ENCODE measurements at places on chromosomes 6 and 20.

- no peak for DNase-seq
These were observed 498.3 kb upstream of the SULF2 start for GRCh38 chr20:48283470-48284110.

DNA sequence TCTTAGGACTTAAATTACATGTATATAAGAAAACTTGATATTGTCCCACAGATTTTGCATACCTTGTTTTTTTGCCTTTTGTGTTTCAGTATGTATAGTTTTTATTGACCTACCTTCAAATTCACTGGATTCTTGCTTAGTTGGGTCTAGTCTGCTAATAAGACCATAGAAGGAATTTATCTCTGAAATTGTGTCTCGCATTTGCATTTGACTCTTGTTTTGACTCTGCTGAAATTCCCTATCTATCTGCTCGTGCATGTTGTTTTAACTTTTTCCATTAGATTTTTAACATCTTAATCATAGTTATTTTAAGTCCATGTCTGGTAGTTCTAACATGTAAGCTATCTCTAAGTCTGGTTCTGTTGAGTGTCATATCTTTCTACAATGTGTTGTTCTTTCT lies 163.9 kb downstream of the SCP2D1 start:
- DNase-seq, result no peak

- no peak for DNase-seq
These were observed 404.1 kb upstream of the ID4 start for GRCh38 chr6:19432966-19433498.

DNA sequence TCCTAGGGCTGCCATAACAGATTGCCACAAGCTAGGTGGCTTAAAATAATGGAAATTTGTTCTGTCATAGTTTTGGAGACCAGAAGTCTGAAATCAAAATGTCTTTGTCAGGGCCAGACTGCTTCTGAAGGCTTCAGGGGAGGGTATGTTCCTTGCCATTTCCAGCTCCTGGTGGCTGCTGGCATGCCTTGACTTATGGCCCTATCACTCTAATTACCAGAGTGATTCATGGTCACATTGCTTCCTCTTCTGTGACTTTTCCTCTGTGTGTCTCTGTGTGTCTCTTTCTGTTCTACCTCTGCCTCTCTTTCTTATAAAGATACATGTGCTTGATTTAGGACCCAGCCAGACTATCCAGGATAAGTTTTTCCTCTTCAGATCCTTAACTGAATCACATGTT lies 635.2 kb upstream of the IMPG1 start:
- no peak for DNase-seq

- DNase-seq, result peak; percentile 5
These were observed 1.3 kb downstream of the CD24 start for GRCh38 chr6:106973018-106973835.

DNA sequence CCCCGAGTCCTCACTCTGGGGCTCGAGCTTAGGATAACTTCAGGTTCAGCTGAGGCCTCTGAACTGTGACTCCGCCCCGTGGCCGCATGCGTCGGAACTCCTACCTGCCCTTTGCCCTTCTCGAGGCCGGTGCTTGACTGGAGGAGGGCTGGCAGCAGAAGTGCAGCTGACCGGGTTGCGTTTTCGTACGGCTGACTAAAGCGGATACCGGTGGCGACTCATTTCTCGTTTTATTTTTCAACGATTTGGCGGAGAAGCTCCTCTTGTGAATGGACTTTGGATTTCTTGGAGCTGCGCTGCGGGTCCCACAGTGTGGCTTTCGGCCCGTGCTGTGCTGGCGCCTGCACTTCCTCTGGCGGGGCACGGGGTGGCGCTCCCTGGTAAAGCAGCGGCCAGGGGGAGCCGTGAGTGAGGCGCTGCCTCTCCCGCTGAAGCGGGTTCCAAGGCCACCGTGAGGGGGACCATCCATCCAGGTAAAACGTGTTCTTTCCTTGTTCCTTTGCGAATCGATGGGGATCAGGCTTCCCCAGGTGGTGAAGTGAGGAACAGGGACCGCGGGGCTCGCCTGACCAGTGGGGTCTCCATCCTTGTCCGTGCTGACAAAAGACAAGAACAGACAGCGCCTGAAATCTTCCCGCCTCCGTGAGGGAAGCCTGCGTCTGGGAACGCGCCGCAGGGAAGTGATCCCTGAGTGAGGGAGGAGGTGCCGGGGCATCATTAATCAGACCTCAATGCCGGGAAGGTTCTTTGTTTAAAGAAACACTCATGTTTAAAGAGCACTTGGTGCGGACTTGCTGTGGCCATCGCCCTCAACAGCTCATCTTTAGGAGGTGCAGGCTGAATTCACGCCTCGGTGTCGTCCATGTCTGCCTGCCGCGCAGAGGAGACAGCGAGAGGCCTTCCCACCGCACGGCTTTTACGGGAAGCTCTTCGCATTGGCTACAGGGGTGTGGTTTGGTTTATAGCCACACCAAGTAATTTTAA lies 38.8 kb downstream of the ERMARD start:
- DNase-seq, result peak; percentile 82

DNA sequence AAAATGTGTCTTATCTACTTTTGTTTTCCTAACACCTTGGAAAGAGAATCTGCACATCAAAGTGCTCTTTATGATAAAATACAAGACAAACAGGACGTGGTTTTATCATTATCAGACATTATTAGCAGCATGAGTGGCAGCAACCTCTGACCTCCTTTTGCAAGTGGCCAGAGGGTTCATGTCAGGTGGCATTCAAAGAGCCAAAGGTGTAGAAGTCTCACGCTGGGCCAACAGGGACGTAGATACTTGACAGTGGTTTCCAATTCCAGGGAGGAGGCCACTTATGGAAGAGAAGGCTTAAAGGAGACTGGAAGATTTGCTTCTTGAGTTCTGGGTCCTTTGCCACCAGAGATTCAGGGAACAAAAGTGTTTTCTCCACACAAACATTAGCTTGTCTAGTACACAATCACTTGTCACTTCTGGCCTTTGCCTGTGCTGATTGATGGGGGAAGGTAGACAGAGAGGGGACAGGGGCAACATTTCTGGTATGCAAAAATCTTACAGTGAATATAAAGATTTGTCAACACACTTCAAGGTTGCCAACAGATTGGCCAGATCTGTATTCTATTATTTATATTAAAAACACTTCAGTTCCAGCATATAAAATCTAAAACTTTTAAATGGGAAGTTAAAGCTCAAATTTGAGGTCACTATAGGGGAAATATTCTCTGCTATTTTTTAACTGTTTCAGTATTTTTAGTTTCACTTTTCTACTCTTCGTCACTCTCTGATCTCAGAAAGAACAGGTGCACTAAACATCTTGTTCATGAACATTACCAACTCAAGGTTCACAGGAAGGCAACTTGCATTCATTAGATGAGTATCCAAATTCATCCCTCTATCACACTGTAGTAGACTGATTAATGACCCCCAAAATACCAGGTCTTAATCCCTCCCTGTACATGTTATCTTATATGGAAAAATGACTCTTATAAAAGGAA lies 52.1 kb upstream of the FBXO30 start:
- no peak for DNase-seq

DNA sequence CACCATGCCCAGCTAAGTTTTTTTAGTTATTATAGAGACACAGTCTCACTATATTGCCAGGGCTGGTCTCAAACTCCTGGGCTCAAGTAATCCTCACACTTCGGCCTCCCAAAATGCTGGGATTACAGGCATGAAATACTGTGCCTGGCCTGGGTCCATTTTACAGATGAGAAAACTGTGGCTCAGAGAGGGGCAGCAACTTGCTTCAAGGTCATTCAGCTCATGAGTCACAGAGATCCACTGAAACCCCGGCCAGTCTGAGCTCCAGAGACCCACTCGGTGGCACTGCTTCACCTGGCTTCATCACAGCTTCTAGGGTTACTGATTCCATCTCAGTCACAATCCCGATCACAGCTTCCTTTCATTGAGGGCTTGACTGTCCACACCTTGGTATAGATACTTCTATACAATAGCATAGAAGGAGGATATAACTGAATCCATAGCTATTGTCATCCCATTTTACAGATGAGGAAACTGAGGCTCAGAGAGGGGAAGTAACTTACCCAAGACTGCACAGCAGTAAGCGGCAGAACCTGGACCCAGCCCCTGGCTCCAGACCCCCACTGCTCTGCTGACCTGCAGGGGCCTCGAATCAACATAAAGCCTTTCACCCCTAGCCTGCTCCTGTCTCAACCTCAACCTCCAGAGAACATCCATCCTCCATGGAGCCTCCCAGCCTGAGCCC lies 11.8 kb downstream of the NOL4L start:
- DNase-seq, result no peak

GRCh38 chr6:121857551-121857950 lies 422.1 kb downstream of the GJA1 start:
- DNase-seq, result no peak

DNA sequence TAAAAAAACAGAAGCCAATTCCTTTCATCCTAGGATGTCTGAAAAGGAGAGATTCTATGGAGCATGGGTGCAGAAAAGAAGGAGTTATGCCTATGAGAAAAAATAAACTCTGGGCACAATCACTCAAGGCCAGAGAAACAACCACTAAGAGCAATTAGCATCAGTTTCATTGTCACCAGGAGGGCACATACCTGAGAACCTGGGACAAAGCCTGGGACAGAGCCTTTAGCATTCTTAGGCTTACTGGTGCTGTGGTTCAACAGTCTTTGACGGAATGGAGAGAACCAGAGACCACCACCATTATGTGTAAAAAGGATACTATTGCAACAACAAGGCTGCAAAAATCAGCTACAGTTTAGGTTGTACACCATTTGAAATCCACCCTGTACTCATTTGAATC lies 29.4 kb upstream of the BCKDHB start:
- no peak for DNase-seq

DNA sequence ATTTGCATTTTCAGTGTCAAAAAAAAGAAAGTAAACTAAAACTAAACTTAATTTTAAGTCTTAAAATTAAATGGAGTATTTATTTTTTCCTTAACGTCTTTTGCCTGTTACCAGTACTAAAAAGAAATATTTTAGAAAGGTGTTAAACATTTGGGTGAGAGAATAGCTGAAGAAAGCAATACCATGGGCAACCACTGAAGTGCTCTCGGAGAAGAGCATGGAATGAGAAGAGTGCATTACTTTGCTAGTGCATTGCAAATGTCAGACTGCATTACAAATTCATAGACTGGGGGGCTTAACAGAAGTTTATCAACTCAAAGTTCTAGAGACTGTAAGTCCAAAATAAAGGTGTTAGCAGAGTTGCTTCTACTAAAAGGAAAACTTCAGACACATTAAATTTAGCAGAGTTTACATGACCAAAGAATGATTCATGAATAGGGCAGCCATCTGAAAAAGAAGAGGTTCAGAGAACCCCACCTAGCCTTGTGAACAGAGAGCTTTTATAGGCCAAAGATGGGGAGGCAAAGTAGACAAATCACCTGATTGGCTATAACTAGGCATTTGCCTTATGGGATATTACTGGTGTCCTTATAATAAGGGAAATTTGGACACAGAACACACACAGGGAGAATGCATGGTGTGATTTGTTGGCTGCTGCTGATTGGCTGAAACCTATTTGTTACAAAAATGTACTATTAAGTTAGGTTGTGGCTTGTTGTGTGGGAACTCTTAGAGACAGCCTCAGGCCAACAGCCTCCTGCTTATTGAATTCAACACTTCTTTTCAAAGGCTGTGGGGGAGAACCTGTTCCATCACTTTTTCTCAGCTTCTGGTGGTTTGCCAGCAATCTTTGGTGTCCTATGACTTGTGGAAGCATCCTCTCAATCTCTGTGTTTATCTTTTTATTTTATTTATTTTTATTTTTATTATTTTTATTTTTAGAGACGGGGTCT lies 106.7 kb upstream of the RREB1 start:
- no peak for DNase-seq

GRCh38 chr6:50030777-50031562 lies 9.2 kb upstream of the DEFB110 start:
- DNase-seq, result no peak

DNA sequence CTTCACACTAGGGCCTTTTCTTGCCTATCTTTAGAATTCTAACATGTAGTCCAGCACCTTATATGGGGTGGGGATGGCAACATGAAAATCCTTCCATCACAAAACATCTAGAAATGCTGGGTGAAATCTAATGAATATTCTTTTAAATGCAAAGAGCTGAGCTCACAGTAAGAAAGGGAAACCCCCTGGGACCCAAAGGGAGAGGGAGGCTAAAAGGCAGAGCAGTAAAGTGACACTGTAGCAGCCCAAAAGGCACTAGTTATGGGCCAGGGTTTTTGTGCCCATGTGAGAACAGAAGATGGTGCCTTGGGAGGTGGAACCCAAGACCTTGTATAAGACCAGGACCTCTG lies 66.7 kb downstream of the TRAM2 start:
- DNase-seq, result no peak

- no peak for DNase-seq
These were observed 12.2 kb downstream of the SLC35F1 start for GRCh38 chr6:117919275-117919674.

DNA sequence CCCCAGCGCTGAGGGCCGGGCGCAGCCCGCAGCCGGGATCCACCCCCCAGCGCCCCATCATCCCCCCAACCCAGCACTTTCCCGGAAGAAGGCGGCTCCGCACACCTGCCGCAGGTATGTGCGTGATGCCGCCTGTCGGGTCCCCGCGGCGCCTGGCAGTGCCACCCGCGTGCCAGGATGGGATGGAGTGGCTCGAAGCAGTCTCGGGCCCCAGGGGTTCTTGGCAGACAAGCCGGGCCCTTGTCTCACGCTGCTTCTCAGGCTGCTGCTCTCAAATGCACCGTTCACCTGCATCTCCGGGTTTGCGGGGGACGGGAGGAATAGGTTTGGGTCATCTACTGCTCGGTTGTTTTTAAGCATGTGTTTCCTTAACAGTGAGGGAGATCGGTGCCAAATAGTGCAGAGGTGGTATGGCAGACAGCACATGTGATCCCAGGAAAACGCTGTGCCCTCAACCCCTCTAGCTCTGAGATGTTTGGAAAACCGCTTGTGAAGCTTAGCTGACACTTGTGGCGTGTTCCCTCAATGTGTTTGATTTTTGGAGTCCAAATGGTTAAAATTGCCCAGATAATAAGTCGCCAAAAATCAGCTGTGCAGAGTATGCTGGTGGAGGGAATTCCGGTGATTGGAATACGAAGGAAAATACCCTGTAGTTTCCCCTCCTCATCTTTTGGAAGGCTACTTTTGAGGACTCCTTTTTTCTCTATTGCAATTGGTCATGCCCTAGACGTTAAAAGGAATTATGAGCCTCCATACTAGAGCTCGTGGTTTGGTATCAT lies 926 bp downstream of the MYLIP start:
- DNase-seq, result peak; percentile 38

DNA sequence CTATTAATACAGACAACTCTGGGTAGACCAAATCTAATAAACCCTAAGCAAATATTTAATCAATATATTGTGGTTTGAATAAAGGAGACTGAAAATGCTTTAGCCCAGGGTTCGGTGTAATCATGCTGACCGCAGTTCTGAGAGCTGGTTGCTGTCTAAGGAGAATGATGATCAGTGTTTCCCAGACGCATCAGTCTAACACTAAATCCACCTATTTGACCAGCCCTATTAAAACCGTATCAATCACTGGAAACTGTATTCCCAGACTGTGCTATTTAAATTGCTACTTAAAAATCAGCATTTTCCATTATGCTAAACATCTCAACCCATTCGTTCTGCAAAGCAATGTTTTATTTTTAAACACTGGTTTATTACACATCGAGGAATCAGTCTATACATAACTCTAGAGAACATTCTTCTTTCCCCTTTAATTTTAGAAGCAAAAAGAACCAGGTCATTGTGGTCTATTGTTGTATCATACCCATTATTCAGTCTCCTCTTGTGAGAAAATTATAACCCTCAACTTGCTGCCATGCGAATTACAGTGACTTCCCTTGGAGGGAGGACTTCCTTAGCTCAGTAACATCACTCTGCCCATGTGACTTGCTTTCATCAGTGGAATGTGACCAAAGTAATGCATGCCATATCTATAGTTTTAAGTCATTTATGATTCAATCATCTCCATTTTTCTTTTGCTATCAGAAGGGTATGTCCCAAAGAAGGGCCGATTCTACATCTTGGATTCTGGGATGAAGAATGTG lies 515.2 kb upstream of the JAG1 start:
- no peak for DNase-seq
